ENCODE measurements at places on chromosomes 1 and 21.

- peak; percentile 60 for DNase-seq
Observed at GRCh38 chr1:37793773-37794371, at the start of gene MANEAL. MANEAL (plus strand) TSS chr1:37793847; CDS start chr1:37794183, 336 bp downstream.

- peak; percentile 99 for DNase-seq
Observed at GRCh38 chr1:150561254-150561973, 12.2 kb downstream of the ADAMTSL4 start.

- peak; percentile 52 for DNase-seq
Observed at GRCh38 chr21:28943631-28944030, 49.0 kb downstream of the LTN1 start.

DNA sequence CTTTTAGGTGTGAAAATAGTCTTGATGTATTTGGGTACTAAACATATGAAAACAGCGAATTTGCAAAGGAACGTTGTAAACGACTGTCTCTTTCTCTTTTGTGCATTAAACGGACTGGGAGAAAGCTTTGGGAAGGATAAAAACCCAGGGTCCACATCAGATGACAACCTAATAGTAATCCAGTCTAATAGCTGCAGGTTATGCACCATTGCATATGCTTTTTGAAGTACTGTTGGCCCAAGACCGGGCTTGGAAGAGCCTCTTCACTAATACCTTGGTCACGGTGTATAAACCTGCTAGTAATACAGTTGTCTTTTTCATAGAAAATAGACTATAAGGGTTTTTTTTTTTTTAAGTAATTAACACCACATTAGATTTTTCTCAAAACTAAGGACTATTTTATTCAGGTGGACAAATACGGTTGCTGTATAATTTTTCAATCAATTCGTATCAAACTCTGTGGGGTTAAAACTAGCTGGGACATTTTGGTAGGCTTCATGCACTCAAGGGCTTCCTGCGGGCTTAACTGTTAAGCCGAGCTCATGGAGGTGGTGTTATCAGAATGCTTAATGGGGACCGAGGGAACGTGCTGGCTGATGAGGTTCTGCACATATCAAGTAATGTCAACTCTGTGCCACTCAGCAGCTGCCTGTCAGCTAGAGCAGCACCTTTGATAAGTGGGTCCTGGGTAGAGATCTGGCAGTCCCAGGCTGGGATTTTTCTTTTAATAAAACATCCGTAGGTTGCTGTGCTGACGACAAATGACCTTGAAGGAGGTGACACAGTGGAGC, 2.1 kb downstream of the RYR2 start:
- no peak for DNase-seq

DNA sequence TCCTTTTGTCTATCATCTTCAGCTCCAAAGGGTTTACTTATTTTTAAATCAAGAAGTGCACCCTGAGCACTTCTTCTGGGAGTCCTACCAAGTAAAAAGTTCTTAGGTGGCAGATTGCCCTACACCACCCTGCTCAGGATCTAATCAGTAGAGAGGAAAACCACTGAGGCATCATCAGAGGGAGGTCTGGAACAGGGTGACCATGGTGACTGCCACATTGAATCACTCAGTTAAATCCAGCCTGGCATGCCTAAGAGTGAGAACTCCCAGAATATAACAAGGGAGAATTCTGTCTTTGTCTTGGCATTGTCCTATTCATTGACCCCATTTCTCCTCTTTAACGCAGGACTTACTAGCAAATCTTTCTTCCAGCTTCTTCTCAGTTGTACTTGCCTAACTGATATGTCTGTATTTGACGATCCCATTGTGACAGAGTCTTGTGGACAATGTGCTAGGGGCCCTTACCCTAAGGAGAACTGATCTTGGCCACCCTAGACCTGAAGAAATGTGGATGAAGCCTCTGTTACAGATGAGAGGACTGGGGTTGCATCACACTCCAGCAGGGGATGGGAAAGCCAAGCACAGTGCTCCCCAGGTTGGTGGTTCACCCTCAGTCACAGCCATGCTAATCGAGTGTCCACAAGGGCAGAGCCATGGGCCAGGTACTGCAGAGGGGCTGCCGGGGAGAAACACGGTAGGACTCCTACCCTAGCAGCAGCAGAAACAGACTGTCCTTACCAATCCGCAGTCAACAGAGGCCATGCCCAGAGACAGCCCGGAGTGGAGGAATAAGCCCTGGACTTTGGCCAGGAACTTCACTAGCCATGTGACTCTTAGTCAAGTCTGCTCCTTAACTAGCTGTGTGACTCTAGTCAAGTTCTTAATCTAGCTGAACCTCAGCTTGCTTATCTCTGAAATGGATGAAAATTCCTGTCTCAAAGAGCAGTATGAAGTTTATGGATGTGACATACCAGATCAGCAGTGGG, 15.4 kb downstream of the PKP1 start:
- peak; percentile 57 for DNase-seq

GRCh38 chr21:46051379-46051770, 46.5 kb upstream of the COL6A2 start:
- no peak for DNase-seq

- no peak for DNase-seq
Observed at GRCh38 chr1:19831441-19831840, 16.4 kb upstream of the RNF186 start.

GRCh38 chr1:38579056-38579455, 280.5 kb downstream of the RRAGC start:
- no peak for DNase-seq

DNA sequence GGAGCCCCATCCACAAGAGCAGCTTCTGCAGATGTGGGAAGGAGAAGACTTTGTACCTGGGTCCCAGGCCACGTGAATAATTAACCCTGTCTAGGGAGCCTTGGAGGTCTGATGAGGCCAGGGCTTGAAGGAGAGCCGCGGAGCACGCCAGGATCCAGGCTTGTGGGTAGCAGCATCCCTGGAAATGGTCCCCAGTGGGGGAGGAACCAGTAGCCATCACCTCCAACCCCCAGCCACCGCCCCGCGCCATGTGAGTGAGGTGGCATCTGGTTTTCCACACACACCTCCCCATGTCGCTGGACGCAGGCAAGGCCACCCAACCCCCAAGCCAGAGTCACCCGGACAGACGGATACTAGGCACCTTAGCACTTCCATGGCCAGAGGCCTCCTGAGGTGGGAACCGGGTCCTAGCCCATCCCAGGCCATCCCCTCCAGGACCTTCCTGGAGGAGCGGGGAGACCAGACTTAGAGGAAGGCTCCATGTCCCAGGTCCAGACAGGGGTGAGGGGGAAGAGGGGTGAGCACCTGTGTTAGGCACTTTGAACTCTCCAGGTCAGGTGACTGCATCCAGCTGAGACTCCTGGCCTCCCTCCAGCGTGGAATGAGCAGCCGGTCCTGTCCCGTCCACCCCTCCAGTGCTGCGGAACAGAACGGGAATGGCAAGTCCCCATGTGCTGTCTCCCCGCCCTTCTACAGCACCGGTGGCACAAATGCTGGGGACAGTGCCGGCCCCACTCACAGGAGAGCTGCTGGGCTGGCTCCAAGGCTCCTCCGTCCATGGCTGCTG, 53.2 kb downstream of the RIPK4 start:
- DNase-seq = no peak

GRCh38 chr1:15543589-15544568, 17.2 kb downstream of the DNAJC16 start:
- no peak for DNase-seq

DNA sequence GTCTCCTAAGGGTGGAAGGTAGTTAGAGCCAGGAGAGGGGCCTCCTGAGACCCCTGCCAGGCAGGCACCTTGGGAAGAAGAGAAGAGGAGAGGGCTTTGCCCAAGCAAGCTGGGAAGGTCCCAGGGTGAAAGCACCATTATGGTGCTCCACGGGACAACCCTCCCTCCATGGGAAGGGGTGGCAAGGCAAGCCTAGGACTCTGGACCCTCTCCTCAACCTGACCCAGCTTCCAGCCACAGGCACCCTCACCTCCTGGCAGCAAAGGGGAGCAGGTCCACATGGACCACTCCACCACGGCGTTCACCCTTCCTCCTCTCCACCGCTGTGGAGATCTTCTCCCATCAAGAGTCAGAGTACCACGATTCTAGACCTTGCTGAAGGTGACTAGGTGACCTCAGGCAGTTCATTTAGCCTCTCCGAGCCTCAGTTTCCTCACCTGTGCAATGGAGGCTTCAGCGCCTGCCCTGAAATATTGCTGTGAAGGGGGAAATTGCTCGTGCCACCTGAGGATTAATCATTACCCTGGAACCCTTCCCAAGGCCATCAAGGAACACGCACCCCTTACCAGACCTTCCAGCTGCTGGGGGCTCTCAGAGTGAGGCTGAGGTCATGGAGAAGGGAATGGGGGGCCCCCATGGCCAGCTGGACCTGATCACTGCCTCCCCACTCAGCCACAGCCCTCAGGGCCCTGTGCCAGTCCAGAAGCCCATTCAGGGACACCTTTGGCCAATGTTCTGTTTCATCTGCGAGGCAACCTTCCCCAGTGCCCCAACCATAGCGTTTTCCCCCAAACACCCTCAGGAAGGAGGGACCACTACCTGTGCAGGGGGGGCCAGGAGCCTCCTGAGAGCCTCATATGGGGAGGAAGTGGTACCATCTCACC, 1.6 kb downstream of the RAP1GAP start:
- DNase-seq = no peak

- no peak for DNase-seq
Observed at GRCh38 chr1:168553680-168554553, 10.1 kb upstream of the XCL2 start.

DNA sequence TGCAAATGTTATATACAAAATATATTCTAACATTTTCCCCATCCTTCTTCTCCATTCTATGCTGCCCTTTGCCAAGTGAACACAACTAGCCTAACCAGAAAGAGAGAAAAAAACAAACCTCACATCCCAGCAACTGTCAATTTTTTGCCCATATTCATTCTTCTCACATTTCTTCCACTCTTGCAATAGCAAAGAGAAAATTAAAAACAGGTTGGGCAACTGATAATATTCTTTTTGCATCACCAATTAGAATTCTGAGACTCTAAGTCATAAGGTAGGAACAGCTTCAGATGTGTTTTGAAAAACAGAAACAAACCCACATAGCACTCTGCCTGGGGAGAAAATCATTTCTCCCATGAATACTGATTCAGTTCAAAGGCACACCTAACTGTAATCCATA, 25.2 kb upstream of the EXO1 start:
- no peak for DNase-seq

DNA sequence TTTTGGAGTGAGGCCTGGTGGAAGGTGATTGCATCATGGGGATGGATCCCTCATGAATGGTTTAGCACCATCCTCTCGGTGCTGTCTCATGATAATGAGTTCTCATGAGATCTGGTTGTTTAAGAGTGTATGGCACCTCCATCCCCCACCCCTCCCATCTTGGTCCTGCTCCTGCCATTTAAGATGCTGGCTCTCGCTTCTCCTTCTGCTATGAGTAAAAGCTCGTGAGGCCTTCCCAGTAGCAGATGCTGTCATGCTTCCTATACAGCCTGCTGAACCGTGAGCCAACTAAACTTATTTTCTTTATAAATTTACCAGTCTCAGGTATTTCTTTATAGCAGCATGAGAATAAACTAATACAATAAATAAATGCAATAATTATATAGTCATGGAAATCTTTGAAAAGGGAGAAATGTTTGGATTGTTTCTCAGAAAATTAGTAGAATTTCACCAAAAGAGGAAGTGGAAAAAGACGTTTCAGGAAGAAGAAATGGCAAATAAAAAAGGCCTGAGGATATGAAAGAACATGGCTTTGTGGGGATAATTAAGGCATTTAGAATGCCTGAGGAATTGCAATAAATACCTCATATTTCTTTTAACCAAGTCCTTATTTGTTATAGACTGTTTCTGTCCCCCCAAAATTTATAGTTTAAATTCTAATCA, 451.2 kb upstream of the ADGRL4 start:
- DNase-seq = no peak

GRCh38 chr1:55639526-55639925, 424.4 kb upstream of the USP24 start:
- DNase-seq = no peak

- no peak for DNase-seq
Observed at GRCh38 chr1:53662169-53662568, 76.8 kb downstream of the GLIS1 start.

GRCh38 chr21:38205940-38206339, 50.9 kb upstream of the KCNJ15 start:
- no peak for DNase-seq

DNA sequence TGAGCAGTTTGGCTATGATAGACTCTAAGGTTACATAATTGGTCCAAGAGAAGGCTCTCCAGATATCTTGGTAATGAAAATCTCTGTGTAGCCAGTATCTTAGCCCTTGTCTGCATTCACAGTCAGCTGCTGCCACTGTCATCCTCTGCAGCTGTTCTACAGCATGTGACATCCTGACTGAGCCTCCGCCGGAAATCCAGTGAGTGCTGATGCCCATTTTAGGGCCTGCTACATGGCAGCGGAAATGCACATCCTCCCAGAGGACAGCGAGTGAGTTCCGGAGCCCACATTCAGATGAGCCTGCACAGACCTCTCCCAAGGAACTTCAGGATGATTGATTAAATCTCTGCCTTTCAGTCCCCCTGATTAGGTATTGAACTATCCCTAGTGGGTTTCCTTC, 237.1 kb downstream of the HHIPL2 start:
- no peak for DNase-seq

- DNase-seq = no peak
Observed at GRCh38 chr21:36849461-36850105, 116.9 kb downstream of the HLCS start.

DNA sequence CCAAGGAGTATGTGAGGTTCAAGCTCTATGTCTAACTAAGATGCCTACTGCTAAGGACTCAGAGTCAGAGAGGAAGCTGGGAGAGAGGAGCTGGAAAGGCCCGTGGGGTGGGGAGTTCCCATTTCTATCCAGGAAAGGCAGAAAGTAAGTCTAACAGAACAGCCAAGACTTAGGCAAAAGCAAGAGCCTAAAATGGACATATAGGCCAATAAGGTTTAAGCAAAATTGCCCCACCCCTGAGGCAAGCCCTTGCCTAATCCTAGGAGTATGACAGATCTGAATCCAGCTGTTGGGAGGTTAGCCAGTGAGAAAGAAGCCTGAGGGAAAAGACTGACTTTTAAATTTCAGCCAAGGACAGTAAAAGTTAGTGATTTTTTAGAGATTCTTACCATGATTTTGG, 1.6 kb upstream of the KLHDC9 start:
- no peak for DNase-seq

DNA sequence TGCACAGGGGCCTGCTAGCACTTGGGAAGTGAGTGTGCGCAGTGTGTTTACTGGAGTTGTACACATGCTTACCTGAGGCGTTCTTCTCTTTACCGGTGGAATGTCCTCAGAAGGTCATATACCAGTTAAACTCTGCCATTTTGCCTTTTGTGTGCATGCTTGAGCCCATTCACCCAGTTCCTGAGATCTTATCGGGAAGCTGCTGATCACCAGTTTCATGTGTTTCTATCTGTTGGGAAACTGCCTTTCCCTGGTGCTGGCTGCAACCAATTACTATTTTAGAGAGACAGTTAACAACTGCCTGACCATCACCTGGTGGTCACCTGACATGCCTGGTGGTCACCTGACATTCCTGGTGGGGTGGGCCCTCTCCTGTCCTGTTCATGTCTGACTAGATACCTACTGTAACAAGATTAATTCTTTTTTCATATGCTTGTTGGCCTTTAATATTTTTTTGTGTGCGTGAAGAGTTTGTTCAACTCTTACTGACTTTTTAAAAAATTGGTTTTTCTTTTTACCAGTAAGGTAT, 137.0 kb downstream of the RASAL2 start:
- no peak for DNase-seq

GRCh38 chr1:63679076-63679475, 85.9 kb downstream of the PGM1 start:
- peak; percentile 46 for DNase-seq

GRCh38 chr1:24309762-24310485, 9.2 kb upstream of the GRHL3 start:
- peak; percentile 95 for DNase-seq

- DNase-seq = no peak
Observed at GRCh38 chr21:31865429-31865970, 7.3 kb upstream of the HUNK start.
